ENCODE measurements at places on chromosomes 5 and 9. TPM values are rescaled to one million over a fixed set of nuclear protein-coding genes. Genes with fewer than 3 reads are reported as not detected.

- H3K27ac ChIP-seq, result no peak overlapping the region
- no peak overlapping the region for H3K4me3 ChIP-seq
- H3K36me3 ChIP-seq, result no peaks in the 10 kb centered on the region
Observed at GRCh38 chr5:51276250-51276649, 107.0 kb upstream of the ISL1 start.

GRCh38 chr5:59037941-59038797 lies 455.3 kb downstream of the RAB3C start:
- H3K27me3 ChIP-seq, result no peaks in the 10 kb centered on the region
- peaks cover 52% of the 10 kb centered on the region for H3K36me3 ChIP-seq
- DNase-seq, result no peak
- H3K4me1 ChIP-seq, result peaks cover 54% of the 10 kb centered on the region
- peak overlapping the region; percentile 99 for H3K27ac ChIP-seq
- peak overlapping the region; percentile 83 for H3K4me3 ChIP-seq

DNA sequence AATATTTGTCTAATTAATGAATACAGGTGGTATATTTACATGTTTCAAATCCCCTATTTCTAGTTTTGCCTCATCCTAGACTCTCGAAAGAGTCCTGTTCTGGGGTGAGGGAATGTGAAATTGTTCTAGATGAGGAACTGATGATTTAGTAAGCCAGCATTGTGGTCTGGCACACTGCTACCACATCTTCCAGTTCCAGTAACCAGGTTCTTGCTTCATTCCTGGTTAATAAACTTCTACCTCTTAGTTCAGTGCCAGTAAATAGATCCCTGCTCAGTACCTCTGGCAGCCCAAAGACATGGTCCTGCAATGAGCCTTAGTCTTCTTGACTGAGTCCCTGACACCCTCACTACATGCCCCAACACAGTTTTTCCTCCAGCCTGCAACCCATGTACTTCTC lies 207.7 kb downstream of the SREK1 start:
- DNase-seq, result no peak
- no peak overlapping the region for H3K27ac ChIP-seq
- no peaks in the 10 kb centered on the region for H3K36me3 ChIP-seq
- no peak overlapping the region for H3K4me3 ChIP-seq

- no peaks in the 10 kb centered on the region for H3K27me3 ChIP-seq
- H3K4me3 ChIP-seq, result no peak overlapping the region
- no peak overlapping the region for H3K27ac ChIP-seq
- no peak for DNase-seq
- H3K4me1 ChIP-seq, result no peaks in the 10 kb centered on the region
Observed at GRCh38 chr5:126143622-126144021, 279.6 kb upstream of the GRAMD2B start.

DNA sequence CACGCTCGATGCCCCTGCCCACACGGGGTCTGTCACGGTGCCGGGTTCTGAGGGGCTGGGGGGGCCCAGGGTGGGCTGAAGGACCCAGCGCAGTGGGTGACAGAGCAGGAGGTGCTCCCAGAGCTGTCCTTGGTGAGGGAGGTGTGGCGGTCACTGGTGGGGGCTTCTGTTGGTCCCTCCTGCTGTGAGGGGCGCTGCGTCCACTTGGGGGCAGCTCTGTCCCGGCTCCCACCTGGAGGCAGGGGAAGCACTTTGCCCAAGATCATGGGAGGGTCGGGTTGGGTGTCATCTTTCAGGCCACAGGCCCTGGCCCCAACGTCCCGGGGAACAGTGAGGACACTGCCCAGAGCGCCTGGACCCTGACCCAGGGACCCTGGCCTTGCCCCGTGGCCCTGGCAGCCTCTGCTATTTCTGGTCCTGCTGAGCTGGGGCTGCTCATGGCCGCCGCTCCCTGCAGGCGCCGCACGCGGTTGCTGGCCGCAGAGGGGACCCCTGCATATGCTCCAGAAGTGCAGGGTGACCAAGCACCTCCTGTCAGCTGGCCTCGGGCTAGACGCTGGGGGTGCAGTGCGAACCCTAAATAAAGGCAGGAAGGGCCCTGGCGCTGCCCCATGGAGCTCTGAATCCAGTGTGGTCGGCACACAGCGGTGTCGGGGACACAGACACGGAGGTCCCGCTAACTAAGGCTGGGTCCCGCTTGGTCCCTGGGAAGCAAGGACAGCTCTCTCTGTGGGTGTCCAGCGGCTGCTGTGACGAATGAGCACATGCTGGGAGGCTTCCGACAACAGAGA lies 11.6 kb upstream of the RNU6ATAC start:
- no peaks in the 10 kb centered on the region for H3K27me3 ChIP-seq
- no peaks in the 10 kb centered on the region for H3K36me3 ChIP-seq
- no peak overlapping the region for H3K27ac ChIP-seq
- no peak for DNase-seq
- H3K4me1 ChIP-seq, result peaks cover 6% of the 10 kb centered on the region

DNA sequence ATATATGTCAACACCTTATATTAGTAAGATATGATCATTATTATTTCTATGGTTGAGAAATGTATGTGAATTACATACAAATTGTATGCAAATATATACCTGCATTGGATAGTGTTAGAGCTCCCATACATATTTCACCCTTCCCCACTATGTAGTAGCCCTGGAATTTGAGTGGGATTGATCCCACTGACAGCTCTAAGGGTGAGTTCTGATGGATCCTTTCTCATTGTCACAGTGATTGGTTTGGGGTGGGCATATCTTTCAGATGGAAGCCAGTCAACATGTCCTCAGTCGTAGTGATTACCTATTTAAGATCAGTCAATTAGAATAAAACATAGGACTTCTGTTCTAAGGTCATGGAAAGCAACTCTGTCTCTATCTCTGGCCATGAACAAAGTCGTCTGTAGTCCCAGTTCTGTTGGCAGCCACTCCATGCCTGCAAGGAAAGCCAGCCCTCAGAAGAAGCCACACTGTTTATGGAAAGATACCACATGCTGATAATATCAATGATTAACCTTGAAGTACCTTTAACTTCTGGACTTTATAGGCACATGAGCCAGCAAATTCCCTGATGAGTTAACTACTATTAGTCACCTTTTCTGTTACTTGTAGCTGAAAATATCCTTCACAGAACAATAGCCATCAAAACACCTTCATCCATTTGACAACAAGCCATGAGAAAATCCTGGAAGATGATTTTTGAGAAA lies 5.1 kb upstream of the CCDC192 start:
- no peaks in the 10 kb centered on the region for H3K36me3 ChIP-seq
- DNase-seq, result no peak
- H3K4me1 ChIP-seq, result no peaks in the 10 kb centered on the region
- H3K27ac ChIP-seq, result no peak overlapping the region
- H3K27me3 ChIP-seq, result peaks cover 2% of the 10 kb centered on the region

- DNase-seq, result no peak
- no peaks in the 10 kb centered on the region for H3K36me3 ChIP-seq
Observed at GRCh38 chr9:32877639-32878217, 94.4 kb downstream of the TMEM215 start.

DNA sequence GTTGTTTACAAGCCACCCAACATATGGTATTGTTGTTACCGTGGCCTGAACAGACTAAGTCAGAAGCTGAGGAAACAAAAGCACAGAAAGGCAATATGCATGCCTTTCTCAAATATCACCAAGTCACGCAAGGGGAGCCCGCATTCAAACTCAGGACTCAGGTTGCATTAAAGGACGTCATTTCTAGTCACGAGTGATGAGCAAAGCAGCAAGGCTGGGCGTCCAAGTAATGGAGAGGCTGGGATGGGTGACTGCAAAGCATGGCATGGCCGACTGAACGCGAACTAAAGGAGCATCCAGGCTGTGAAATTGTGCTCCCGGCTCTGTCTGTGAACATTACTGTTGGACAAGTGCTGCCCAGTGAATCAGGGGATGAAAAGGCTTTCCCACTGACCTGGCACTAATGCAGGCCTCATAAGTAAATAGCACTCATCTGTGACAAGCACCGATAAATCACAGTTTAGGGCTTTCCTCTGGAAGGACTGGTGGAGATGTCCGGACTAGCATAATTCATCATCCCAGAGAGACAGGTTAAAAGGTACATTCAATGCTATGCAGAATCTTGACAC lies 202.8 kb downstream of the SPOCK1 start:
- H3K4me1 ChIP-seq, result no peaks in the 10 kb centered on the region
- no peak overlapping the region for H3K4me3 ChIP-seq
- no peak overlapping the region for H3K27ac ChIP-seq
- H3K36me3 ChIP-seq, result no peaks in the 10 kb centered on the region

- peak; percentile 66 for DNase-seq
- no peaks in the 10 kb centered on the region for H3K4me1 ChIP-seq
- H3K27me3 ChIP-seq, result peaks cover 5% of the 10 kb centered on the region
- H3K27ac ChIP-seq, result no peak overlapping the region
- no peaks in the 10 kb centered on the region for H3K36me3 ChIP-seq
- H3K4me3 ChIP-seq, result no peak overlapping the region
Observed at GRCh38 chr9:90870621-90871326, 69.2 kb downstream of the SYK start.

DNA sequence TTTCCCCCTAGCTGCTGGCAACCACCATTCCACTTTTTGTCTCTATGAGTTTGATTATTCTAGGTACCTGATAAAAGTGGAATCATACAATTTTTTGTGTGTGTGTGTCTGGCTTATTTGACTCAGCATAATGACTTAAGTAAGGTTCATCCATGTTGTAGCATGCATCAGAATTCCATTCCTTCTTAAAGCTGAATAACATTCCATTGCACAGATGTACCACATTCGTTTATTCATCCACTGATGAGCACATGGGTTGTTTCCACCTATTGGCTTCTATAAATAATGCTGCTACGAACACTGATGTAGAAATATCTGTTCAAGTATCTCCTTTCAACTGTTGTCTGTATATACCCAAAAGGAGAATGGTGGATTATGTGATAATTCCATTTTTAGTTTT lies 33.7 kb downstream of the AP3B1 start:
- H3K36me3 ChIP-seq, result peaks cover 55% of the 10 kb centered on the region
- H3K4me3 ChIP-seq, result no peak overlapping the region
- H3K4me1 ChIP-seq, result peaks cover 1% of the 10 kb centered on the region
- H3K27me3 ChIP-seq, result no peaks in the 10 kb centered on the region
- no peak overlapping the region for H3K27ac ChIP-seq

DNA sequence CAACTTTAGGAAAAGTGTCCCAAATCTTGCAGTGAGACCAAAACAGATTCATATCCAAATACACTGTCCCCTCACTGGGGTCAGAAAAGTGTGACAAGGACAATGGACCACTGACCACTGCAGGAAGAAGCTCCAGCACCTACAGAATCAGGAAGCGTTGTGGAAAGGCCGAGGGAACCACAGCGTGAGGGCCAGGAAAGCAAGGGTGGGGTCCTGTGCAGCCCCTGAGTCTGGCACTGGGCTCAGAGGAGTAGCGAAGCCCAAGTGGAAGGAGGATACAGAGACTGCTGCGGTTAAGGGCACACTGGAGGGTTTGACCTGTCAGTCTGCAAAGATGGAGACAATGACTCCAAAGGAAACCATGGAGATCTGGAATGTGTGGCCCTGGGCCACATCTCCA lies 36.9 kb downstream of the C5orf15 start:
- H3K27me3 ChIP-seq, result no peaks in the 10 kb centered on the region
- H3K36me3 ChIP-seq, result no peaks in the 10 kb centered on the region
- peaks cover 24% of the 10 kb centered on the region for H3K4me1 ChIP-seq
- no peak for DNase-seq
- no peak overlapping the region for H3K27ac ChIP-seq
- H3K4me3 ChIP-seq, result no peak overlapping the region

- no peaks in the 10 kb centered on the region for H3K4me1 ChIP-seq
- no peak overlapping the region for H3K4me3 ChIP-seq
- H3K27me3 ChIP-seq, result no peaks in the 10 kb centered on the region
Observed at GRCh38 chr9:114250235-114250568, 72.7 kb upstream of the ORM1 start.

DNA sequence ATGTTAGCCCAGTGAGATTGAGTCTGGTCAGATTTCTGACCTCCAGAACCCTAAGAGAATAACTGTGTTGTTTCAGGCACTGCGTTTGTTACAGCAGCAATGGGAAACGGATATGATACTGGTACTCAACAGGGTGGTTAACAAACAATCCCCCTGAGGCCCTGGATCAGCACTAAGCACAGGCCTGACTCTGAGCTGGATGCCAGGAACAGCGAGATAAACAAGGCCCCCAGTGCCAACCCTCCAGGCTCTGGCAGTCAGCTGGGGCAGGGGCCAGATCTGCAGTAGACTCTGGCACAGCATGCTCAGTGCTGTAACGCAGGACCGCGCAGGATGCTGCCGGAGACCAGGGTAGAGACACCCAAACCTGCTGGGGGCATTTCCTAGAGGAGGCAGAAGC lies 22.1 kb downstream of the CPLX2 start:
- H3K36me3 ChIP-seq, result no peaks in the 10 kb centered on the region
- DNase-seq, result no peak
- H3K4me3 ChIP-seq, result no peak overlapping the region

- H3K36me3 ChIP-seq, result no peaks in the 10 kb centered on the region
- H3K27ac ChIP-seq, result no peak overlapping the region
- DNase-seq, result no peak
- no peaks in the 10 kb centered on the region for H3K4me1 ChIP-seq
- no peaks in the 10 kb centered on the region for H3K27me3 ChIP-seq
Observed at GRCh38 chr5:110478895-110479294, 247.6 kb downstream of the TMEM232 start.

GRCh38 chr5:169416583-169417196 lies 115.8 kb upstream of the SLIT3 start:
- H3K36me3 ChIP-seq, result no peaks in the 10 kb centered on the region
- H3K27me3 ChIP-seq, result no peaks in the 10 kb centered on the region
- no peak overlapping the region for H3K27ac ChIP-seq
- no peaks in the 10 kb centered on the region for H3K4me1 ChIP-seq

DNA sequence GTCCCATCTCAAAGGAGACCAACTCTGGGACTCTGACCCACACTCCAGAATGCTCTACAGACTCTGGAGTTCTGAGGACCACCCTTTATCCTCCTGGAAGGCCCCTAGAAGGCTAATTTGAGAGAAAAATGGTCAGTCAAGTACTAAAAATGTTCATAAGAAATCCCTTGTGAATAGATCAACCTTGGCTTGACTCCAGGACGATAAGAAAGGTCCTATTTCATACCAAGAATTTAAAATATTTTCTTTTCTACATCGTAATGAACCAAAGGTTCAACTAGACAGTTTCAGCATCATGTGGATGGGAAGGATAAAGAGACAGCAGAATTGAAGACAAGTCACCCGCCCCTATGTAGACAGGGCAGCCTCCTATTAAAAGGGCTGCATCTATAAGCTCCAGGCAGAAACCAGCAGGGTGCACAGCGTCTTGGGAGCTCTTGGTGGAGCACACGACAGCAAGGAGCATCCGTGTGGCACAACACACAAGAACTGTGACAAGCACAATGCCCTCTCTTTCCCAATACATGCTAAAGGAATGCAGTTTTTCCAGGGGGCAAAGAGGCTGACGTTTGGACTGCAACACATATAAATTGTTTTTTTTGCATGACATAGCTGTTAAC lies 38.3 kb downstream of the RASEF start:
- H3K27me3 ChIP-seq, result peaks cover 8% of the 10 kb centered on the region
- no peaks in the 10 kb centered on the region for H3K36me3 ChIP-seq
- no peak for DNase-seq
- H3K27ac ChIP-seq, result no peak overlapping the region

GRCh38 chr5:167576126-167576525 lies 715.3 kb upstream of the WWC1 start:
- H3K27ac ChIP-seq, result no peak overlapping the region
- DNase-seq, result no peak
- H3K4me1 ChIP-seq, result no peaks in the 10 kb centered on the region
- no peak overlapping the region for H3K4me3 ChIP-seq

PTGES gene
- total RNA-seq, result not detected

LTC4S gene
- 3.7 TPM for total RNA-seq

HMCN2 gene
- not detected for total RNA-seq

ANKDD1B gene
- 0.32 TPM for total RNA-seq

MVB12B gene
- total RNA-seq, result 17.4 TPM

SOX30 gene
- total RNA-seq, result 0.10 TPM
